ENCODE measurements at places on chromosomes 13 and 19.

DNA sequence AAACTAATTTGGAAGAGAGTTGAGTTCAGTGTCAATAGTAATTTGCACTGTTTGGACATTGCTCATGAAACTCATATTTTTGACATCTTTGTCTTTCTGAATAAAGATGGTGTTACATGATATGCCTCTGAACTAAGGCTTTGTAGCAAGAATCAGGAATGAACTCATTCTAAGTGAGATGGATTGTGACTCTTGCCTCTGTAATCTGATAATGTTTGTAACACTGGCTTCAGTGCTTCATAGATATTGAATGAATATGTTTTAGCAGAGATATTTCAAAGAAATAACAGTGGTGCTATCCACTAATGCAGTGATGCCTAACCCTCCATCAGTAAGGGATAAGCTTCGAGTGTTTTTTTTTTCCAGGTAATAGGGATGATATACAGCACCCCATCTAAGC lies 32.9 kb downstream of the TEX26 start:
- DNase-seq: no peak

DNA sequence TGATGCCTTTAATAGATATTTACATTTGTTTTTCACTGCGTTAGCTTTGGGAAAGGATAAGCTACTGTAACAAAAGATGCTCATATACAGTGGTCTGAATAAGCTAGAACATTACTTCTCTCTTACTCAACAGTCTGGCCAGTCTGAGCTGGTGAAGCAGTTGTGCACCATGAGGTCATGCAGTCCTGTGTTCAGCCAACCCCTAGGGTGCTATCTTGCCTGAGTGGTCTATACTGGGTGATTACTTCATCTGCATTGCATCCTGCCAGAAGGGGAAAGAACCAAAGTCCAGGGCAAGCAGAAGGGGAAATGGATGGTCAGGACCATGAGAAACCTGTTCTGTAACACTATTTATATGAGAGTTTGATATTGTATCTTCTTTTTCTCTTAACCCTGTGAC lies 31.5 kb downstream of the ERCC5 start:
- DNase-seq: no peak

GRCh38 chr13:49711218-49711863 lies 20.1 kb upstream of the EBPL start:
- no peak for DNase-seq

GRCh38 chr13:87057807-87058520 lies 613.2 kb upstream of the SLITRK5 start:
- DNase-seq: no peak

- peak; percentile 77 for DNase-seq
Observed at GRCh38 chr19:49801966-49802661, 11.0 kb downstream of the FUZ start.

DNA sequence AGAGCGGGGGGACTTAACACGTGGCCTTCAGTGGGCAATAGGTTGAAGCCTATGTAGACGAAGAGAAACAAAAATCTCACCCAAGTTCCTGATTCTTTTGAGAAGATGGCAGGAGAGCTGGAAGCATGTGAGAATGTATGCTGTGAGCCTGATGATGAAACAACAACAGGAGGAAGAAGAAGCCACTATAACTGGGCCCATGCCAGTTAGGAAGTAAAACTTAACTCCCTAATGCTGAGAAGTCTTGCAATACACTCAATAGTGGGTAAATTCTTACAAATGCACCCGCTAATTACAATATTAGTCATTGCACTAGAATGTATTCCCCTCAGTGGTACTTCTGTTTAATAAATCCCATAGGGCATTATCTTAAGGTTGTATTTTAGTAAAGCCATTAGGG lies 9.1 kb downstream of the PCDH17 start:
- DNase-seq: no peak

GRCh38 chr19:19758164-19758563 lies 25.3 kb upstream of the ZNF14 start:
- no peak for DNase-seq

GRCh38 chr19:33794683-33795369 lies 1.8 kb upstream of the KCTD15 start:
- no peak for DNase-seq
